Hair follicle dermal papilla cell (primary cell): ENCODE measurements at places on chromosomes 4 and X. TPM values are rescaled to one million over a fixed set of nuclear protein-coding genes. Genes with fewer than 3 reads are reported as not detected.

SPANXA1 gene
- not detected in 2 replicates for total RNA-seq

PABPC1L2A gene
- total RNA-seq = not detected in 2 replicates

SPP1 gene
- total RNA-seq = 2.3 and 22.7 TPM in 2 replicates

MTNR1A gene
- 0.32 TPM in 1 of 2 replicates, not detected in the other for total RNA-seq

GC gene
- total RNA-seq = not detected in 2 replicates

MAGEA2 gene
- total RNA-seq = not detected in 2 replicates

REELD1 gene
- not detected in 2 replicates for total RNA-seq

ARSJ gene
- total RNA-seq = 41.5 and 49.2 TPM in 2 replicates

MID1 gene
- total RNA-seq = 8.5 and 12.8 TPM in 2 replicates

TIGD4 gene
- total RNA-seq = 0.12 and 0.16 TPM in 2 replicates

DIPK2B gene
- total RNA-seq = not detected in 2 replicates

PIN4 gene
- total RNA-seq = 4.4 and 4.5 TPM in 2 replicates

CT45A3 gene
- not detected in 2 replicates for total RNA-seq

DCHS2 gene
- not detected in 2 replicates for total RNA-seq

HDAC6 gene
- total RNA-seq = 44.3 and 49.5 TPM in 2 replicates

MAGEE2 gene
- total RNA-seq = not detected in 2 replicates
